ENCODE measurements at places on chromosomes 3 and 15.
A peak's percentile ranks its signal among the peaks of the same experiment; 100 is the strongest.

GRCh38 chr15:69983696-69984265 is 113.9 kb downstream of the TLE3 start:
- no peak for DNase-seq

- DNase-seq = no peak
Measured at GRCh38 chr3:52827866-52828376, 2.6 kb downstream of the ITIH4 start.

GRCh38 chr15:82847703-82848102 is 38.3 kb downstream of the WHAMM start:
- no peak for DNase-seq

DNA sequence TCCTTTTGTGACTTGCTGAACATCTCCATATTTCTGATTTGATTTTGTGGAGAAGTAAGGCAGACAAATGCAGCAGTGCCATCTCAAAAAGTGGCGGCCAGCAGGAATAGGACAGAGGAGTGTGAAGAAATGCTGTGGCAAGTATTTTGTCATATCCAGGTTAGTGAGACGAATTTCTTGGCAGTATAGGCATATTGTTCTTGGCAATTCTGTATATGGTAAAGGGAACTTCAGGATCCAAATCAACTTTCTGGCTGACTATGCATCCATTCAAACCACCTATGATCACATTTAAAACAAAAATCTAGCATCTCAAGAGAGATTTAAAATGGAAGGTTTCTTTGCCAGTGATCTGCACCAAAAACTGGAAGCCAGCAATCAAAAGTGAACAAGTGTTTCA is 228.0 kb downstream of the DTWD1 start:
- peak; percentile 45 for DNase-seq
